ENCODE measurements at places on chromosomes 12 and 14. TPM values are rescaled to one million over a fixed set of nuclear protein-coding genes. Genes with fewer than 3 reads are reported as not detected.

Gene AP1G2
- 389 TPM for total RNA-seq

Gene NACA
- total RNA-seq, result 878 TPM

Gene HOTAIR
- not detected for total RNA-seq

Gene SERPINA10
- not detected for total RNA-seq

Gene TM9SF1
- 29.6 TPM for total RNA-seq

Gene C14orf119
- 47.4 TPM for total RNA-seq

- H3K4me3 ChIP-seq, result no peak overlapping the region
- DNase-seq, result no peak
- H3K4me1 ChIP-seq, result peaks cover 2% of the 10 kb centered on the region
- peaks cover 2% of the 10 kb centered on the region for H3K36me3 ChIP-seq
Measured at GRCh38 chr14:101589486-101590015, 28.3 kb downstream of the DIO3 start.

GRCh38 chr14:55265197-55265596, 6.0 kb upstream of the FBXO34 start:
- DNase-seq, result no peak
- H3K4me1 ChIP-seq, result peaks cover 3% of the 10 kb centered on the region
- H3K27ac ChIP-seq, result no peak overlapping the region
- peaks cover 9% of the 10 kb centered on the region for H3K27me3 ChIP-seq

GRCh38 chr12:131621701-131622421, 89.0 kb upstream of the SFSWAP start:
- DNase-seq, result no peak
- no peaks in the 10 kb centered on the region for H3K36me3 ChIP-seq
- H3K27ac ChIP-seq, result no peak overlapping the region
- H3K27me3 ChIP-seq, result no peaks in the 10 kb centered on the region
- H3K4me1 ChIP-seq, result peaks cover 1% of the 10 kb centered on the region
- H3K4me3 ChIP-seq, result no peak overlapping the region

GRCh38 chr12:12466157-12466556, 96.5 kb downstream of the DUSP16 start:
- no peaks in the 10 kb centered on the region for H3K27me3 ChIP-seq
- peaks cover 48% of the 10 kb centered on the region for H3K4me1 ChIP-seq
- DNase-seq, result no peak
- peak overlapping the region; percentile 59 for H3K4me3 ChIP-seq
- H3K27ac ChIP-seq, result peak overlapping the region; percentile 84
- peaks cover 39% of the 10 kb centered on the region for H3K36me3 ChIP-seq

- peaks cover 94% of the 10 kb centered on the region for H3K27me3 ChIP-seq
- H3K27ac ChIP-seq, result no peak overlapping the region
- H3K4me3 ChIP-seq, result peak overlapping the region; percentile 61
- H3K36me3 ChIP-seq, result no peaks in the 10 kb centered on the region
- H3K4me1 ChIP-seq, result peaks cover 18% of the 10 kb centered on the region
- peak; percentile 51 for DNase-seq
Measured at GRCh38 chr12:27970401-27971120, 2.0 kb downstream of the PTHLH start.

DNA sequence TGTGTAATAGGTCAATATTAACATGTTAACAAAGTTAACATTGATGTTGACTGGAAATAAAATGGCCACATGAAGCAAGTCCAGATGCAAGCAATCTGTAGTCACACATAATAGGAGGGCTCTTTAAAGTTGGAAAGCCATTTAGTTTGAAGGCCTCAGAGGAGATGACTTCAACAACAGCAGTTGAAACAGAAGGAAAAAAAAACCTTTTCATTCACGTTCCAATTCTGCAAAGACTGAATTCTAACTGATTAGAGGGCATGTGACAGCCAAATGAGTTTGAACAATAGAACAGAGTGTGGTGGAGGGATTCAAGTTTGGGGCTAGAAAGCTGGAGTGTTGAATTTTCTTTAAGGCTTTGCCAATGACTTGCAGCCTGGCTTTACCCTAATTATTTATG, 41.5 kb upstream of the DAAM1 start:
- no peak for DNase-seq
- H3K27ac ChIP-seq, result no peak overlapping the region
- no peaks in the 10 kb centered on the region for H3K36me3 ChIP-seq
- peaks cover 8% of the 10 kb centered on the region for H3K27me3 ChIP-seq
- no peak overlapping the region for H3K4me3 ChIP-seq
- H3K4me1 ChIP-seq, result no peaks in the 10 kb centered on the region

DNA sequence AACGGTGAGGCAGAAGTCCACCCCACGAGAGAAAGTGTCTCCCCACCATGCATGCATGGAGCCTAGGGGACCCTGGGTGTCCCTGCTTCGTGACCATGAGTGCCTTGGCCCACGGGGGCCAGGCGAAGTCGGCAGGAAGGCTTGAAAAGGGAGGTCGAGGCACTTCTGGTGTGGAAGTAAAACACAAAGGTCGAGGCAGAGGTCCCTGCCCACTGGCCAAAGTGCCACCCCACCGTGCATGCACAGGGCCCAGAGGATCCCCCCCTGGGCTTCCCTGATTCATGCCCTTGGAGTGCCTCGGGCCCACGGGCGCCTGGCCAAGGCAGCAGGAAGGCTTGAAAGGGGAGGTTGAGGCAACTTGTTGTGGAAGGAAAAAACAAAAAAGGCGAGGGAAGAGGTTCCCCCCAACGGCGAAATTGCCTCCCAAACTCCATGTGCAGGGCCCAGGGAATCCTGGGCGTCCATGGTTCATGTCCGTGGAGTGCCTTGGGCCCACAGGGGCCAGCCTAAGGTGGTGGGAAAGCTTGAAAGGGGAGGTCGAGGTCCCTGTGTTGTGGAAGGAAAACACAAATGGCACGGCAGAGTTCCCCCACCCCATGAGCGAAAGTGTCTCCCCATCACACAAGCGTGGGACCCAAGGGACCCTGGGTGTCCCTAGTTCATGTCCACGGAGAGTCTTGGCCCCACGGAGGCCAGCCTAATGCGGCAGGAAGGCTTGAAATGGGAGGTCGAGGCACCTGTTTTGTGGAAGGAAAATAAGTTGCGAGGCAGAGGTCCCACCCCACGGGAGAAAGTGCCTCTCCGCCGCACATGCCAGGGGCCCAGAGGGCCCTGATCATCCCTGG, 372.1 kb downstream of the ALG10 start:
- H3K4me1 ChIP-seq, result no peaks in the 10 kb centered on the region
- no peaks in the 10 kb centered on the region for H3K36me3 ChIP-seq
- DNase-seq, result peak; percentile 8

GRCh38 chr12:71548893-71549292, 109.3 kb downstream of the LGR5 start:
- H3K36me3 ChIP-seq, result no peaks in the 10 kb centered on the region
- no peaks in the 10 kb centered on the region for H3K27me3 ChIP-seq
- no peak for DNase-seq
- no peak overlapping the region for H3K27ac ChIP-seq
- no peak overlapping the region for H3K4me3 ChIP-seq
- H3K4me1 ChIP-seq, result no peaks in the 10 kb centered on the region

DNA sequence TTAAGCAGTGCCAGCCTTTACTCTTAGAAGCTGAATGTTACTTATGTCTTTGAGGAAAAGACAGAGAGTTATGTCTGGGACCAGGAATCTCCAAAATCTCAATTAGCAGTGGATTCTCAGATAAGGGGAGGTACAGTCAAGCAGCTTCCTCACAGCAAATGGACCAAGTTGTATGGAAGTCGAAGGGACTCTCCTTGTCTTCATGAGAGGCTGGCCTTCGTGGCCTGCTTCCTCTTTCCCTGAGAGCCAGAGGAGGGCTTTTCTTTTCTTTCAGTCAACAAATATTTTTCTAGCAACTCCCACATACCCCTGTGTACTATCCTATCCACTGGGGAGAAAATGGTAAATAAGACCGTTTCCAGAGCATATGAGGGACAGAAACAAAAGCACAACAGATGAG, 6.6 kb upstream of the WNT5B start:
- H3K36me3 ChIP-seq, result no peaks in the 10 kb centered on the region
- no peak overlapping the region for H3K27ac ChIP-seq
- no peak for DNase-seq
- H3K4me3 ChIP-seq, result no peak overlapping the region
- H3K4me1 ChIP-seq, result peaks cover 9% of the 10 kb centered on the region

DNA sequence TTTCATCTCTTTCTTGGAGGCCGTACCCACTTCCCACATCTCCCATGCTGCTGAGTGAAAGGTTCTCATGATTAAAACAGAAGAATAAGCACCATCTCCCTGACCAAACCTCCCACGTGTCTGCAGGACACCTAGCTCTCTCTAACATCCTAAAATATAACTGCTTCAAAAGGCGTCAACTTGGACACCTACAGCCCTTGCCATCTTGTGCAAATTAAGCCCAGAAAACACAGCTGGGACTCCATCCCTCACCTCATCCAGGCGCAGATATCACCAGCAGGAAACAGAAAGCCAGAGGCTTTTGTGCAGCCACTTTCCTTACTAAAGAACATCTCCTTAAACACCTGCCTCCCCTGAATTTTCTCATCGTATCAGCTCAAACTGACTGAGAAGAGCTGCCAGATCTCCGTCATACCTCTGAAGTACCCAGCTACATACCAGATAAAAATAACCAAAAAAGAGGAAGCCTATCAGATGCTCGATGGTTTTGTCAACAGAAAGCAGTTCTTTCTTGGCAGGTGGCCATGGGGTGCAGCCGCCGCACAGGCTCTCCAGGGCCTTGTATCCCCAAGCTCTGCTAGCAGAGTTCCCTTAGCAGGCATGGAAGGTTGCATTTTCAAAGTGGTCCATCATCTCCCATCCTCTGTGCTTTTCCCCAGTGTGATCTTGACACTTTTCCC, 28.8 kb downstream of the MAP3K9 start:
- no peaks in the 10 kb centered on the region for H3K27me3 ChIP-seq
- no peak overlapping the region for H3K27ac ChIP-seq
- no peak for DNase-seq
- H3K4me1 ChIP-seq, result peaks cover 15% of the 10 kb centered on the region

DNA sequence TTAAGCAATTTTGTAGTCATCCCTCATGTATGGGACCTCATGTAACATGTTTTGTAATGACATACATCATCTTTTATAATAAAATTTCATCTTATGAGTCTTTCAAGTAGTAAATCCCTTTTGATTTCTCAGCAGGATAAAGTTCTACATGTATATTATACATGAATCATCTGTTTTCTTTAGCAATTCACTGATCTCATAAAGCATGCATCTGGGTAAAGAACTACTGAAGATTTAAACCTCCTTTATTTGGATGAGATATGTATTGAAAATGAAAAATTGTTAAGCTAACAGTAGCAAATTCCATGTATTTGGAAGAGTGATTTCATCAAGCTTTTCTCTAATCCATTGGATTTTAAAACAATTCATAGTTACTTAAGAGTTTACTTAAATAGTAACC, 126.9 kb downstream of the KITLG start:
- no peaks in the 10 kb centered on the region for H3K4me1 ChIP-seq
- no peaks in the 10 kb centered on the region for H3K36me3 ChIP-seq
- H3K4me3 ChIP-seq, result no peak overlapping the region
- H3K27ac ChIP-seq, result no peak overlapping the region

GRCh38 chr12:105278043-105278697, 42.2 kb upstream of the APPL2 start:
- DNase-seq, result no peak
- no peak overlapping the region for H3K4me3 ChIP-seq
- H3K36me3 ChIP-seq, result no peaks in the 10 kb centered on the region
- H3K27ac ChIP-seq, result no peak overlapping the region
- H3K4me1 ChIP-seq, result peaks cover 4% of the 10 kb centered on the region

- no peak for DNase-seq
- H3K27ac ChIP-seq, result no peak overlapping the region
- no peak overlapping the region for H3K4me3 ChIP-seq
- H3K4me1 ChIP-seq, result no peaks in the 10 kb centered on the region
- H3K36me3 ChIP-seq, result no peaks in the 10 kb centered on the region
- no peaks in the 10 kb centered on the region for H3K27me3 ChIP-seq
Measured at GRCh38 chr14:26281280-26281998, 316.4 kb downstream of the NOVA1 start.

DNA sequence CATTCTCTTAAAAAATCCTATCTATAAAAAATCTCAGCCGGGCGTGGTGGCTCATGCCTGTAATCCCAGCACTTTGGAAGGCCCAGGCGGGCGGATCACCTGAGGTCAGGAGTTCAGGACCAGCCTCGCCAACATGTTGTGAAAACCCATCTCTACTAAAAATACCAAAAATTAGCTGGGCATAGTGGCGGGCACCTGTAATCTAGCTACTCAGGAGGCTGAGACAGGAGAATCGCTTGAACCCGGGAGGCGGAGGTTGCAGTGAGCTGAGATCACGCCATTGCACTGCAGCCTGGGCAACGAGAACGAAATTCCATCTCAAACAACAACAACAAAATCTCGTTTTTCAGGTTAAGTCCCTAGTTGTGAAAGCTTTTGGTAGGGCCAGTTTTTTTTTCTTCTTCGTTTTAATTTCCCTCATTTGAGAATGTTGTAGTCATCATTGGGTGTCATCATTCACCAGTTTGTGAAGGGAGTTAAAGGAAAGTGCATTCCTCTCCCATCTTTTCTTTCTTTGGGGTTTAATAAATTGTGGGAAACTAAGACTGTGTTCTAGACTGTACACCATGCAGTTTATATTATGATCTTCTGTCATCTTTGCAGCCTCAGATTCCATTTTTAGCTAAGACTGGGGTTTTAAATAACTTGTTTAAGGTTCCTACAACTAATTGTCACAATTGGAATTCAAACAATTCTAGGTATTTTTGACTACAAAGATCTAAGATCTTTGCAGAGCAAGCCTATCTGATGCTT, 23.9 kb downstream of the MDM2 start:
- H3K27me3 ChIP-seq, result no peaks in the 10 kb centered on the region
- H3K4me1 ChIP-seq, result peaks cover 9% of the 10 kb centered on the region
- no peak overlapping the region for H3K4me3 ChIP-seq
- no peak overlapping the region for H3K27ac ChIP-seq
- H3K36me3 ChIP-seq, result peaks cover 18% of the 10 kb centered on the region
- DNase-seq, result no peak

DNA sequence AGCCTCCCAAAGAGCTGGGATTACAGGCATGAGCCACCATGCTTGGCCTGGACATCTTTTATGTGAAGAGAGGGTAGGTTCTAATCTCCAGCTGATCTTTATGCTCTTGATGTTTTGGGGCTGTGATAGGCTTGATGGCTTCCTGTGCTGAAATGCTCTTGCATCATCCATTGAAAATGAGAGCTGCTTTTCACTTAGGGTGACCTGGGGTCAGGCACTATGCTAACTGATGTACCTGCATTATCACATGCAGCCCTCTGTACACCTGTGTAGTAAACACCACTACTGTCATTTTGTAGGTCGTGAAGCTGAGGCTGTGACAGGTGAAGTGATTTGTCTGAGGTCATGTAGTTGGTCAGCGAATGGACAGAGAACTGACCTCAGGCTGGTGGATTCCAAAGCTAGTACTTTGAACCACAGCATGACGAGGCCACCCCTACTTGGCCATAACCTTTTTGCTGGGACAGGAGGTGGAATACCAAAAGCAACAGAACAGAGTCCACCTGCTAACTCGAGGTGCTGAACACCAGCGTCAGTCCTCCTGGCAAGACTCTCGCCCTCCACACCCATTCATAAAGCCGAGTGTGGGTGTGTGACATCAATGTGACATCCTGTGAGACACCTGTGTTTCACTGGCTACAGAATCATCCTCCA, 69.1 kb downstream of the C12orf75 start:
- no peak overlapping the region for H3K4me3 ChIP-seq
- peaks cover under 1% of the 10 kb centered on the region for H3K27me3 ChIP-seq
- no peak overlapping the region for H3K27ac ChIP-seq
